ENCODE measurements at places on chromosomes 2 and 18.

DNA sequence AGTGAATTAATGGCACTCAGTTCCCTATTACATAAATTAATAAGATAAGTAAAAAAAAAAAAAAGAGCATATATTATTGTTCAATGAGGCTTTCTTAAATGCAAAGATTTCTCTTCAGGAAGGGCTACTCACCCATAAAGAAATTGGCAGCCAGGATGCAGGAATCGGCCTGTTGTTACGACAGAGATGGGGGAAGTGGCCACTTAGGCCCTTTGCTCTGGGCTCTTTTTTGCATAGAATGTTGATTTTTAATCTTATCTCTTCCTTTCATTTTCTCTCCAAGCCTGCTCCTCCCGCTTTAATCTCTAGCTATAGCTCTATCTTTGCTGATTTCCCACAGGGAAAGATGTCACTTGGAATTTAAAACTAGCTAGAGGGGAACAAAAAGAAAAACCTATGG is 391.8 kb upstream of the CRIM1 start:
- no peak for DNase-seq

GRCh38 chr18:13183359-13183758 is 35.2 kb upstream of the LDLRAD4 start:
- DNase-seq = no peak

DNA sequence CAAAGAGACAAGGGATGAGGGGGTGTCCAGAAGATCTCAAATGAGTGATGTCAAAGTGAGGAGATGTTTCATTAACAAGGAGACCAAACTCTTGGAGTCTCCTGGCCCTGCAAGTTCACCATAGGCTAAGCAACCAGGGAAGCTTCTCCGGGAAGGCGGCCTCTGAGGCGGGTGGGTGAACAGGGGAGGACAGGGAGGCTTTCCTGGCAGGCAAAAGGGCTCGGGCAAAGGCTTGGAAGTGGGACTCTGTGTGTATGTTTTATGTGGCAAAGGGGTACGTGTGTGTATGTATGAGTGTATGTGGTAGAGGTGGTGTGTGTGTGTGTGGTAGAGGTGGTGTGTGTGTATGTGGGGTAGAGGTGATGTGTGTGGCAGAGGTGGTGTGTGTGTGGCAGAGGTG is 163.9 kb downstream of the DYSF start:
- DNase-seq = no peak

DNA sequence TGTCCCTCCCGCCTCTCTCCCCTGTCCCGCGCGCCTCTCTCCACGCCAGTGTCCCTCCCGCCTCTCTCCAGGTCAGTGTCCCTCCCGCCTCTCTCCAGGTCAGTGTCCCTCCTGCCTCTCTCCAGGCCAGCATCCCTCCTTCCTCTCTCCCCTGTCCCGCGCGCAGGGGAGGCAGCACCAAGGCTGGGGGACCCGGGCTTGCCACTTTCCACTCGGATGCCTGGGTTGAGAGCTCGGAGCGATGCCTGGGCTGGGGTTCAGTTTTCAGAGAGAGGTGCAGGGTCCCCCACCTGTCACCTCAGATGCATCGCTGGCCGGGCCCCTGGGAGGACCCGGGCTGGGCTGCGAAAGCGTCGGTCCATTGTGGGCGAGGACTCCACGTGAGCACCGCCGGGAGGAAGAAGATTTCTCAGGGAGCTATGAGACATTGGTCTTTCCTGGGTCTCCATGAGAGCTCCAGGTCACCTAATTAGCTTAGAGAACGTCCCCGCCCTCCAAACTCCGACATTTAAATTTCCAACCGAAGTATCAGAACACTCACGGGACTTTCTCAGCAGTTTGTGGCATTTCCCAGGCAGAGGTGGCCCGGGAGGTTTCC is 2.1 kb downstream of the FBLN7 start:
- DNase-seq = no peak

DNA sequence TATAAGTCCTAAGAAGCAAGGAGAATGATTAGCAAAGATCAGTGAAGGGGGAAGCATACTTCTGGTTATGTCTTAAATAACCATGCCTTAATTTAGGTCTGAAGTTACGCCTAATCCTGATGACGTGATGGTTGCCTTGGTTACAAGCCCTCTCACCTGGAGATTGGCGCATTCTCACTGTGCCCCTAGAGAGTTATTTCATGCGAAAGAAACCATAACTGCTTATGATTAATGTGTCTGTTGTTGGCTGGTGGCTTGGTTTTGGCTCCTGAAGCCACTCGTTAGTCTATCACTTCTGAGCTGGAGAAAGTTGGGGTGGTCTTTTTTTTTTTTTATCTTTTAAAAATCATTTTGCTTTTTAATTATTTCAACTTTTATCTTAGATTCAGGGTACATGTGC is 47.0 kb downstream of the TNFRSF11A start:
- no peak for DNase-seq

GRCh38 chr2:190209559-190209958 is 110.1 kb downstream of the HIBCH start:
- DNase-seq = no peak

DNA sequence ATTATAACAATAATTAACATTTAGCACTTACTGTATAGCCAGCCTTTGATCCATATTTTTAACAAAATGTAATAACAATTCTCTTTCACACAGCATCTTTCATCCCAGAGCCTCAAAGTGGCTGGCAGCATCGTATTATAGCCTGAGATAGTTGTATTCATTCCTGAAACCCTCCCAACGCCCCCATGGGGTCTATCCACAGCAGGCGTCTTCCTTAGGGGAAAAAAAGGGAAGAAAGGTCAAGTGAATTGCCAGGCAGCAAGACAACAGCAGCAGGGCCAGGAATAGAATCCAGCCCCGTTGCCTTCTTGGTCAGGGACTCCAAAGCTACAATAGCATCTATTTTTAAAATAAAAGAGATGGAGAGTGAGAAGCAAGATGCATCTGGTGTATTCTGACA is 424.4 kb upstream of the ID2 start:
- no peak for DNase-seq

- no peak for DNase-seq
These were observed 107.3 kb downstream of the KLHL29 start for GRCh38 chr2:23492337-23492675.

DNA sequence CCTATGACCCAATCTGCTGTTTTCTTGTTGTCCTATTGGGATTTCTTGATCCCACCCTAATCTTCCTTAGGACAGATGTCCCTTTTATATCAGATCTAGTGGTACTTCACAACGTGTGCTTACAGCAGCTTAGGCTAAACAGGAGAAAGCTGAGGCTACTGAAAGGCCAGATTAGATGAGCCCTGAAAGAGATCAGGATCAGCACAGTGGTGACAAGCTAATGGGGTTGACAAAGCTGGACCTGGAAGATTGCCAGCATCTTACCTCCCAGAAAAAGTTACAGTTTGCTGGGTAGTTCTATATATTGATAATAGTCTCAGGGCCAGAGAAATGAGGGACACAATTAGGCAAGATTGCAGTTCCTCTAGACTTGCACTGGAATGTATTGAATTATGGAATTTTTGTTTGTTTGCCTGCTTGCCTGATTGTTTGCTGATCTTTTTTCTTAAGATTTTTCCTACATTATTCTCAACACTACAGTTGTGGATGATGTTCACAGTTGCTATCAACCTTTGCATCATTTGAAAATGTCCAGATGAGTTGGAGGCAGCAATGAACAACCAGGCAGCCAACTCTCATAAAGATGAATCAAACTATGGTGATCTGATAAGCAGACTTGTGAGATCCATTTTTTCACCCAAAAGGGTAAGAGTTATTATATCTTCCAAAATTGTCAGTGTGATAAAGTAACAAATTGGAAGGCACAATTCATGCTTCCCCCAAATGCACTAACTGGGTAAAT is 49.1 kb upstream of the PIK3C3 start:
- DNase-seq = no peak

DNA sequence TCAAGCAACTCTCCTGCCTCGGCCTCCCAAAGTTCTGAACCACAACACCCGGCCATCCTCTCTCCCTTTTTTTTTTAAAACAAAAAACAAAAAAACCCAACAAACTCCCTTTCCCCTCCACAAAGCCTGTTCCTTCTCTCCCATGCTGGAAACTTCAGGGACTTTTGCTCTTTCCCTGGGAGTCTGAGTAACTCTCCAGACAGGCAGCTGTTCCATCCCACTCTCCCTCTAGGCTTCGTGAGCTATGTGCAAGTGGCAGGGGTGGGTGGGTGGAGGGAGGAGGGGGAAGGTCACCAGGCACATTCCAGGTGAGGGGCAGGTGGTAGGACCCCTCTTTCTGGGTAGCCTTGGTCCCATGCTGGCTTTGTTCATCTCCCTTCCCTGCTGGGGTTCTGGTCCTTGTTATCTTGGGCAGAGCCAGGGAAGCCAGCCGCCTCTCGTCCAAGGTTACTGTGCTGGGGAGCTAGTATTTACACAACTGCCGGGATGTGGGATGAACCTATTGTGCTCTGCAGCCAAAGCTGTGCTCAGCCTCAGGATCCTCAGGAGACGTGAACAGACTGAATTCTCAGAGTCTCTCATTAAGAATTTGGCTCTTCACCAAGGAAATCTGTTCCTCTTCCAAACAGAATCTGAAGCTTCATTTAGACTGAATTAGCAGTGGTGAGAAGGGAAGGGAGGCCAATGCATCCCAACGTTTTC is 106.9 kb downstream of the LIPG start:
- no peak for DNase-seq

DNA sequence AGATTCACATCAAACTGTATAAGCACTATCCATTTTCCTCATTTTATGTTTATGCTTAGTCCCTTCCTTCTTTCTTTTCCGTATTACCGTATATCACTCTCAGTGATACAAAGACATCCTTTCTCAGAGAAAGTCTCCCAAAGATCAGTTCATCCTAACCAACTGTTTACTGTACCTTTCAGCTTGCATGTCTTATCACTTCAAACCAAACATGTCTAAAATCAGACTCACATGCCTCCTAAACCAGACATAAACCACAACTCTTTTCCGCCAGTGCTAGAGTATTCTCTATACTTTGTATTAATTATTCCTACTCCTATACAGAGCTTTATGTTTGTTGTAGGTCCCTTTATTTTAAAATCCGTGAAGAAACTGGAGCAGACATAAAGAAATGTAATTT is 41.5 kb downstream of the KCMF1 start:
- DNase-seq = no peak

- no peak for DNase-seq
These were observed 96.7 kb downstream of the CNTNAP5 start for GRCh38 chr2:124121760-124122275.

DNA sequence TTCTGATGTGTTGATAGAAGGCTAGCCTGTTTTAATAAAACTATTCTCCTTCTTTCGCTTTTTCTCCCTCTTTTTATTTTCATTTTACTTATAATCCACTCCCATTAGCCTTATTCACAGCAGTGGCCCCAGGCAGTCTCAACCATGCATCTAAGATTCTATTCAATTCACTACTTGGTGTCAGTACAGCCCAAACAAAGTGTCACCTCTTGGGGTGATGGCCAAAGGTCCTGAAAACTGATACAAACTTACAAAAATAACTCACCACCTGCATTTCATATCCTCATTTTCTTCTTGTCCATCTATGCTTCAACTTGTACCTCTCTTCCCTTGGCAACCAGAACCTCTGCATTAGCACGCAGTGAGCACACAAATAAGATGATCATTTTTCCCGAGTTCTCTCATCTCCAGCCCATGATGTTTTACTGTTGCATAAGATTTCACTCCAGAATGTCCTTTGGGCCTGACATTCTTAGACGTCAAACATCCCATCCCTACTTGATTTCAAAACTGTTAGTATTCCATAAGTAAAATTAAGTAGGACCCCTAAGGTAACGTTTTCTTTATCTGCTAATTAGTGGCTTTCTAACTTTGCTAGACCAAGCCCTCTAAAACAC is 559.3 kb upstream of the TNP1 start:
- DNase-seq = no peak

DNA sequence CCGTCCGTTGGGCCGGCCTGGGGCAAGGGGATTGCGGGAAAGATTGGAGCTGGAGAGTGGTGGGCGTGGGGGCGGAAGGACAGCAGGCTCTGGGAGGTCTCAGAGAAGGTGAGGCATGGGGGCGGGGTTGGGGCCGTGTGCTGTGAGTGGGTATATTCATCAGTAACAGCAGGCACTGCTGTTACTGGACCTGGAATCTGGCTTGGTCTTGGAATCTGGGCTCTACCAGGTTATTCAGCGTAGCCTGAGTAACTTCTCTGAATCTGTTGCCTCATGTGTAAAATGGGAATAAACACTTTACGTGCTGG is 435 bp downstream of the RNF181 start:
- DNase-seq = no peak

- no peak for DNase-seq
These were observed 124.8 kb downstream of the PHLPP1 start for GRCh38 chr18:62839874-62840713.

DNA sequence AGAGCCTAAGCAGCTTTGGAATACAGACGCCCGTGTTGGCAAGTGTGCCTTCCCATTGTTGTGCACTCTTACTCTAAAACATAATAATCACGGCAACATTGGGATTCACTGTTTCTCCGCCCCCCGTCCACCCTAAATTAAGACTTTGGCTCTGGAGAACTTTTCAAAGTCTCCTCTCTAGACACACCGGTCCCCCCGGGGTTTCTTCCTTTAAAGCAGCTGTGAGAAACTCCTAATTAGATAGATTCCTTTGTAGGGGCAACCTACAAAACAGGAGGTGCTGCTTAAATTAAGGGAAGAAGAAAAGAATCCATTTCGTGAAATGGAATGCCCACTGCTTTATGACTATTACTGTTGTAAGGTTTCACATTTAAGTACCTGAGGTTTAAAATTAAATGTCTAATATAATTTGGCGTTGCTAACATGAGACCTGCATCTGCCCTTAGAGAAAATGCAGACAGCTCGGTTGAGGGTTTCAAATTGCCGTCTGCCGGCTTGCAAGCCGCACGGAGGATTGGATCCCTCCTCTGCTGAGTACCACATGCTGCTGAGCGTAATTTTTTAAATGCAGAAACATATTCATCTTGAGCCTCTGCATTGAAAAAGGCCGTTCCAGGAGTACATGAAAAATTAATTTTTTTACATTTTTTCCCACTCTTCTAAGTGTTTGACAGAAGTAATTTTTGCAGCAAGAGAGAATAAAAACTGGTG is 233.3 kb downstream of the GBX2 start:
- no peak for DNase-seq

DNA sequence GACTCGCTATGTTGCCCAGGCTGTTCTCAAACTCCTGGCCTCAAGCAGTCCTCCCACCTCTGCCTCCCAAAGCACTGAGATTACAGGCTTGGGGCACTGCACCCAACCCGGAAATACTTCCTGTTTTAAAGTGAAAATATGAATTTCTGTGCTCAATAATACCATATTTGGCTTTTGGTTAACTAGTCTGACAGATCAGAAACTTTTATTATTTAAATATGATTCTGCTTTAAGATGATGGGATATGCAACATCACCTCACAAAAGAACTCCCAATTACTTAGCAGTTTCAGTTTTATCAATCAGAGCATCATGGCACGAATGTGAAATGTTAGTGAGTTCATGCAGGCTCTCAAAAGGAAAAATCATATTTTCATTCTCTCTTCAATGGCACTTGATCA is 120.6 kb downstream of the PTRHD1 start:
- no peak for DNase-seq

All from stimulated activated CD8-positive, alpha-beta memory T cell treated with anti-CD3 and anti-CD28 coated beads, Interleukin-4, amount 100 ng/mL, for 24 hours (primary cell).